SK-MEL-5 (cell line): ENCODE measurements at places on chromosomes 6 and 20. TPM values are rescaled to one million over a fixed set of nuclear protein-coding genes. Genes with fewer than 3 reads are reported as not detected.

ZNF831 gene
- total RNA-seq, result not detected in 2 replicates

DNA sequence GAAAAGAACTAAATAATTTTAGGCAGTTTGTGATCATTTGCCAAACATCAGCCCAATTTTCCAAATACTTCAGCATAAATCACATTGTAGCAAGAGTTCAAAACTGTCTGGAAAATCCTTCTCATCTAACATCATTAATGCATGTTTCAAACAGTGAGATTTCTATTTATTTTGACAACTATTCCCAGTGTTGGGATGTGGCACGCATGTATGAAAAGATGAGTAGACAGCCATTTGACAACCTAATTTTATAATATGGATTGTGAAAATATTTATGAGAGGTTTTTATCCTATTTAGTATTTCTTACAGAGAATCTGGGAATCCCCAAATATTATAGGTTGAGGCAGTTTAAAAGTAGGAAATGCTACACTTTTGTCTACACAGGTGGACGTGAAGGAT lies 357.6 kb upstream of the ARID1B start:
- no peak for DNase-seq

GRCh38 chr20:16423311-16424212 lies 149.7 kb downstream of the KIF16B start:
- DNase-seq, result no peak

DNA sequence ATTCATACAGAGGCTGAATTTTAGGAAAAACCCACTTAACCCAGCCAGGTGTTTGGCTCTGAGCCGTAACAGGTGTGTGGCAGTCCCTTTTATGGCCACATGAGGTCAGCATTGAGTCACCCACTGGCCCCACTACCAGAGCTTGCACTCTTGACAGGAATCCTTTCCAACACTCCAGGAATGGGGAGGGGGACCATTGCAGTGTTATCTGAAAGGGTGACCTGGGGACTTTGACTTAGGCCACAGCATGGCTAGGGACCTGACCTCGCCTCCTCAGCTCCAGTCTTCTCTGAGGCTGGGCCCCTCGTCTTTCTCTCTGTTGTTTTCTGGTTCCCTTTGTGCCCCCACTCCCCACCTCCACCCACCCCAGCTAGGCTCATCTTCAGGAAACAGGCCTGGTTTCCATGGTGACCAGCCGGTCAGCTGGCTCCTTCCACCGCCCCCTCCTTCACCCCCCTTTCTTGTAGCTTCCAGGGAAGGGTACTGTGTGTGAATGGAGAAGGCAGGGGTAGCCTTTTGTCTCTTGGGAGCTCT lies 2.1 kb upstream of the TMEM151B start:
- peak; percentile 61 for DNase-seq

TUBB2B gene
- total RNA-seq, result 26.6 and 28.6 TPM in 2 replicates

- DNase-seq, result no peak
These were observed 289.6 kb downstream of the PREX1 start for GRCh38 chr20:48538058-48538825.

R3HDML gene
- not detected in 2 replicates for total RNA-seq

GRCh38 chr20:15716256-15716655 lies 857.0 kb downstream of the KIF16B start:
- DNase-seq, result no peak

- DNase-seq, result no peak
These were observed 37.2 kb downstream of the VTA1 start for GRCh38 chr6:142184307-142184706.

CLVS2 gene
- not detected in 2 replicates for total RNA-seq

- no peak for DNase-seq
These were observed 366.5 kb downstream of the PLCB1 start for GRCh38 chr20:8498571-8498970.

GRCh38 chr6:55992546-55992945 lies 117.2 kb upstream of the BMP5 start:
- no peak for DNase-seq

- no peak for DNase-seq
These were observed 9.0 kb upstream of the BTN3A1 start for GRCh38 chr6:26392932-26393636.

TFAP2C gene
- total RNA-seq, result 1.5 and 2.0 TPM in 2 replicates

- DNase-seq, result no peak
These were observed 177.0 kb upstream of the TNFAIP3 start for GRCh38 chr6:137690034-137690433.

DNA sequence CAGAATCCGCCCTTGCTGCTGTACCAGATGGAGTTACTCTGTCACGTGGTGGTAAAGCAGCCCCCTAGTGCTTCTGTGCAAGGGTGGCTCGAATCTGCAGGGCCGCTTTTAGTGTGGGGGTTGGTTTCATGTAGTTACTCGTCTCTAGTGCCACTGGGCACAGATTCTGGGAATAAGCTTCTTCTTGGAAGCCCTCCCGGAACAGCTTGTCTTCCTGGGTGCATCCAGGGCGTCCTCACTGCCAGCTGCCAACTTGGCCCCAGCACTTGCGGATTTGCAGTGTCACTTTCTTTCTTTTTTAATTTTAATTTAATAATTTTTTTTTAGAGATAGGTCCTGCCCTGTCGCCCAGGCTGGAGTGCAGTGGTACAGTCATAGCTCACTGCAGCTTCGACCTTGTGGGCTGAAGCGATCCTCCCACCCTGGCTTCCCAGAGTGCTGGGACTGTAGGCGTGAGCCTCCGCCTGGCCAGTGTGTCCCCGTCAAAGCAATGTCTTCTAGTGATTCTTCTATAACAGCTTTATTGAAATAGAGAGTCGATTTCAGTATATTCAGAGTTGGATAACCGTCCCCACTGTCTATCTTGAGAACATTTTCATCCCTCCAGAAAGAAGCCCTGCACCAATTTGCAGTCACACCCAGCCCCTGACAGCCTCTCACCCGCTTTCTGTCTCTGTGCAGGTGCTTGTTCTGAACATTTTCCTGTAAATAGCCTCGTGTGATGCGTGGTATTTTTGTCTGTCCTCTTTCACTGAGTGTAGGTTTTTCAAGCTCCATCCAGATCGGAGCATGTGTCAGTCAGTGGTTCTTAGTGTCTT lies 25.9 kb downstream of the PYGB start:
- no peak for DNase-seq

GRCh38 chr6:165854061-165854862 lies 191.2 kb upstream of the PDE10A start:
- DNase-seq, result no peak

MAS1L gene
- total RNA-seq, result not detected in 2 replicates

DNA sequence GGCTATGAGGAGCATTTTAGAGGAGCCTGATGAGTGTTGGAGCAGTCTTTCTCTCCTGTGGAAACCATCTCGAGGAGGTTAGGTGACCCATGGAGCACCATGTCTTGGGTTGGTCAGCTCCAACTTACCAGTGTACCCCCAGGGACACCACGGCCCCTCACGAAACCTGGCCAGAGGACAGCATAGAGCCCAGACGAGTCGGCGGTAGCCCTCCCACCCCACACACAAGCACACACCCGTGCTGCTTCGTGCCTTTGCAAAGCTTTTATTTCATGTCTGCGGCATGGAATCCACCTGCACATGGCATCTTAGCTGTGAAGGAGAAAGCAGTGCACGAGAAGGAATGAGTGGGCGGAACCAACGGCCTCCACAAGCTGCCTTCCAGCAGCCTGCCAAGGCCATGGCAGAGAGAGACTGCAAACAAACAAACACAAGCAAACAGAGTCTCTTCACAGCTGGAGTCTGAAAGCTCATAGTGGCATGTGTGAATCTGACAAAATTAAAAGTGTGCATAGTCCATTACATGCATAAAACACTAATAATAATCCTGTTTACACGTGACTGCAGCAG lies 53.6 kb downstream of the EZR start:
- no peak for DNase-seq

DNA sequence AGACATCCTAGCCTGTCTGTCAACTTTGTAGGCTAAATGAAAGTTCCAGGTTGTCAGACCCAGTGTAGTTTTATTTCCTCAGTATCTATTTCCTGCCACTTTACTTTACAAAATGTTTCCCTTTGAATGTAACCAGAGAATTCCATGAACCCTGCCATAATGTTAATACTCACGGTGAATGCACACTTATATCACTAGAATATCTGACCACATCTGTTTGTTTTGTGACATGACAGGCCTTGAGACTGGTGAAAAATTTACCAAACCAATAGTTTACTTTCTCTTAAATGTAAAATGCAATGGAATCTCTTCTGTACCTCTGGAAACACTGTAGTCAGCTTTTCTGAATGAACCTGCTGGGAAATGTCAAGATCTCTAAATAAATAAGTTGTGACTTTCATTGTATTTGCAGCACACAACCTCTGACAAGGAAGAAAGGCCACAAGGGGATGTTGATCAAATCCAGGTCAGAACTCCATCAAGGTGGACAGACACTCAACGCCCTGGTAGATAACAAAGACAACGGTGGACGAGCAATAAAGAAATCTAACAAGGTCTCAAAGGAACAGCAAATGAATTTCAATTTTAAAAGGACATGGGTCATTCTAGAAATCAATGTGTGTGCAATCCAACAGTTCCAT lies 59.2 kb downstream of the BACH2 start:
- no peak for DNase-seq

DNA sequence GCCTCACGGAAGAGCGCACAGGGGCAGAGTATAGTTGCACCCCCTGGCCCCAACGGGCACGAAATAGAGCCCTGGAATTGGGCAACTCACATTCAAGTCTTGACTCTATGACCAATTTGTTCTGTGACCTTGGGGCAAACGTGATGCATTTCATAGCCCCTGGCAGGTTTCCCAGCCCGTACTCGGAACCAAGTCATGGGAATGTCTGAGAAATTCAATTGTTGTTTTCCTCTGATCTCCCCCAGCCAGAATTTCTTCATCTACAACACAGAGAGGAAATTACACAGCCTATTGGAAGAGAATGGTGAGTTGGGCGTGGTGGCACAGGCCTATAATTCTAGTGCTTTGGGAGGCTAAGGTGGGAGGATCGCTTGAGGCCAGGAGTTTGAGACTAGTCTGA lies 322.3 kb upstream of the SULF2 start:
- DNase-seq, result no peak

SLC4A11 gene
- 0.82 and 1.8 TPM in 2 replicates for total RNA-seq

GRCh38 chr20:24545168-24545567 lies 75.7 kb downstream of the SYNDIG1 start:
- DNase-seq, result no peak

GRCh38 chr6:20946022-20946421 lies 411.8 kb downstream of the CDKAL1 start:
- peak; percentile 99 for DNase-seq

- no peak for DNase-seq
These were observed 253.2 kb downstream of the UST start for GRCh38 chr6:148999929-149000468.

LY6G6F gene
- not detected in 2 replicates for total RNA-seq

DNA sequence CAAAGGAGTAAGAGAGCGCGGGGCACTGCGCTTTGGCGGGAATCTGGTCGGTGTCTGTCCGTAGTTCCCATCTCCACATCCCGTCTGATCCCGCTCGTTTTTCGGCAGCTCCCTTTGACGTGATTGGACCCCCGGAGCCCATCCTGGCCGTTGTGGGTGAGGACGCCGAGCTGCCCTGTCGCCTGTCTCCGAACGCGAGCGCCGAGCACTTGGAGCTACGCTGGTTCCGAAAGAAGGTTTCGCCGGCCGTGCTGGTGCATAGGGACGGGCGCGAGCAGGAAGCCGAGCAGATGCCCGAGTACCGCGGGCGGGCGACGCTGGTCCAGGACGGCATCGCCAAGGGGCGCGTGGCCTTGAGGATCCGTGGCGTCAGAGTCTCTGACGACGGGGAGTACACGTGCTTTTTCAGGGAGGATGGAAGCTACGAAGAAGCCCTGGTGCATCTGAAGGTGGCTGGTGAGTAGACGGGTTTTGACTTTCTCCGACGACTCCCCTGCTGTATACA lies 1.4 kb downstream of the BTN1A1 start:
- DNase-seq, result no peak

RHAG gene
- total RNA-seq, result not detected in 2 replicates

PRND gene
- not detected in 2 replicates for total RNA-seq

DNA sequence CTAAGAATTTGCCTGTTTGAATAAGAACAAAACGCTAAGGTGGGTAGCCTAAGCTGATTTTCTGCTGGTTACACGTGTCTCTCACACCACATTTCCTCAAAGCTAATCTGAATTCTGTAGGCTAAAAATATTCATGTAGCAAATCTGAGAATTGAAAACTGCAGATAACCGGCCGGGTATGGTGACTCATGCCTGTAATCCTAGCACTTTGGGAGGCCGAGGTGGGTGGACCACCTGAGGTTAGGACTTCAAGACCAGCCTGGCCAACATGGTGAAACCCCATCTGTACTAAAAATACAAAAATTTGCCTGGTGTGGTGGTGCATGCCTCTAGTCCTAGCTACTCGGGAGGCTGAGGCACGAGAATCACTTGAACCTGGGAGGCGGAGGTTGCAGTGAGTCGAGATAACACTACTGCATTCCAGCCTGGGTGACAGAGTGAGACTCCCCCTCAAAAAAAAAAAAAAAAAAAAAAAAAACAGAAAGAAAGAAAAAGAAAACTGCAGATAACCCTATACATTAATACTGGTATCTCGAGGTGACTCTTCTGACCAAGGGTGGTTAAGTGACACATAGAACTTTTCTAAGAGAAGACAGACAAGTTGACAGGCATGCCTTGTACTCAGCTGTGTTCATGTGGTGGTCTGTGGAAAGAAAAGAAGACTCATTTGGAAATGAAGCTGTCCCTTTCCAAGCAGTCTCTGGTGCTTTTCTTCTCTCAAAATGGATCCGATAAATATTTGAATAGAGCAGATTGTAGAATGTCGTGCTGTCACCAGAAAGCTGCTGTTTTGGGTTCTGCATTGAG lies 24.7 kb upstream of the ASXL1 start:
- no peak for DNase-seq

- peak; percentile 28 for DNase-seq
These were observed 359.9 kb upstream of the EPHA7 start for GRCh38 chr6:93779086-93779841.

DNA sequence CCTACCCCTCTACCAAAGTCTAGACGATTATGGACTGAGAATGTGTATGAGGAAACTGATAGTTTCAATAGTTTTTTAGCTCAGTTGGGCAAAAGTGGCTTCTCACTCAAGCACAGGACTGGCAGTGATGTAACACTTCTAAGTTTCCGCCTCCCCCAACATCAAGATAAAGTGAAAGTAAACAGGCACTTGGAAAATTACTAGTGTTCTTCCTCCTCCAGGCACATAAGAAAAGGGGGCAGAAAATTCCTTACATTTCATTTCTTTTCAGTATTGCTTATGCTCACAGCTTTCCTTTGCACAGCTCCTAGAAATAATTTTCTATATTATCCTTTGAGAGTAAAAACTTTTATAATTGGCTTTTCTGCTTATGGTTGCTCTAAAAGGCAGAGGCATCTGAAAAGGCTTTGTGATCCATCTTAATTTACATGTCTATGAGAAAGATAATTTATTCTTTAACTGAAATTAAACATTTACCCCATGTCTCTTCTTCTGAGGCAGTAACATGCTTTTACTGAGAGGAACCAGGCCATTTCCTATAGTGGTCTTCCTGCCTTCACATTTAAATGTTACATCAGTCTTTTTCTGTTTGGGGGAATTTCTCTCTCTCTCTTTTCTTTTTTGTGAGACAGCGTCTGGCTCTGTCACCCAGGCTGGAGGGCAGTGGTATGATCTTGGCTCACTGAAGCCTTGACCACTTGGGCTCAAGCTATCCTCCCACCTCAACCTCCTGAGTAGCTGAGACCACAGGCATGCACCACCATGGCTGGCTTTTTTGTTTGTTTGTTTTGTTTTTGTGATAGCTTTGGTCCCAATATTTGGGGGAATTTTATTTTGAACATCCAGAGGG lies 65.0 kb upstream of the EEF1A1 start:
- peak; percentile 85 for DNase-seq

GRCh38 chr6:87907521-87907920 lies 140.1 kb upstream of the SPACA1 start:
- DNase-seq, result no peak

- DNase-seq, result no peak
These were observed 125.2 kb downstream of the SULF2 start for GRCh38 chr20:47659904-47660601.
